AG04449 (cell line): ENCODE measurements at places on chromosomes 3 and 15.

DNA sequence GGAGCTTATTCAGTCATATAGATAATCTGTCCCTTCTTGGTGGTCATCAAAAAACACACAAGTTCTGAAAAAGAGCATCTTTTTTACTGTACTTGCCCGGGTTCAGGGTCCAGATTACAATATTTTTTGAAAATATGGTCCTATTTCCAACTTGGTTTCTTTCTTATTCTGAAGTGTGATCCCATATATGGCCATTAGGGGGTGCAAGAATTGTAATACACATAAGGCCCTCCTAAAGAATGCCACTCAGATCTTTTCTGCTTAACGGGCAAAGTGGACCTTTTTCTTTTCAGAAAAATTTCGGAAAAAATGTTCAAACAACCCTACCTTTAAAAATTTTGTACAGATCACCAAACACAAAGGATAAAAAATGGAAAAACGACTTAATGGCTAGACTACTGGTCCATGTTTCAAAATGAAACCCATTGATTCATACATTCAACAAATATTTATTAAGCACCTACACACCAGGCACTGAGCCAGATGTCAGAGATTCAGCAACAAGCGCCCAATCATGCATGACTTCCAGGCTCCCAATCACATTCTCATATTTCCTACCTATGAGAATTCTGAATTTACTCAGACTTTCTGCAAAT, 102.0 kb upstream of the MYRIP start:
- DNase-seq: peak; percentile 2

DNA sequence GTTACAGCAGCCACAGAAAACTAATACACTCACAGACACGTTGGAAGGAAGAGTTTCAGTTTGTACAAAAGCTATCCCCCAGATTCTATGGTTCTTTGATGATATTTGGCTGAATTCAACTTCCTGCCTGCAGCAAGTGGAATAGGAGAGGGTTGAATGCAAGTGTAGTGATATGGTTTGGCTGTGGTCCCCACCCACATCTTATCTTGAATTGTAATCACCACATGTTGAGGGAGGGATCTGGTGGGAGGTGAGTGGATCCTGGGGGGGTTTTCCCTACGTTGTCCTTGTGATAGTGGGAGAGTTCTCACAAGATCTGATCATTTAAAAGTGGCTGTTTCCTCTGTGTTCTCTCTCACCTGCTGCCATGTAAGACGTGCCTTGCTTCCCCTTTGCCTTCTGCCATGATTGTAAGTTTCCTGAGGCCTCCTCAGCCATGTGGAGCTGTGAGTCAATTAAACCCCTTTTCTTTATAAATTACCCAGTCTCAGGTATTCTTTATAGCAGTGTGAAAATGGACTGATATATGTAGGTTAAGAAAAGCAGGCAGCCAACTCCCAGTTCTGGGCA, 29.8 kb downstream of the NMNAT3 start:
- DNase-seq: no peak

- DNase-seq: no peak
Observed at GRCh38 chr3:172152874-172153273, 113.5 kb downstream of the FNDC3B start.

- no peak for DNase-seq
Observed at GRCh38 chr3:169028716-169029115, 634.8 kb downstream of the MECOM start.

- no peak for DNase-seq
Observed at GRCh38 chr3:89315750-89316470, 208.5 kb downstream of the EPHA3 start.

DNA sequence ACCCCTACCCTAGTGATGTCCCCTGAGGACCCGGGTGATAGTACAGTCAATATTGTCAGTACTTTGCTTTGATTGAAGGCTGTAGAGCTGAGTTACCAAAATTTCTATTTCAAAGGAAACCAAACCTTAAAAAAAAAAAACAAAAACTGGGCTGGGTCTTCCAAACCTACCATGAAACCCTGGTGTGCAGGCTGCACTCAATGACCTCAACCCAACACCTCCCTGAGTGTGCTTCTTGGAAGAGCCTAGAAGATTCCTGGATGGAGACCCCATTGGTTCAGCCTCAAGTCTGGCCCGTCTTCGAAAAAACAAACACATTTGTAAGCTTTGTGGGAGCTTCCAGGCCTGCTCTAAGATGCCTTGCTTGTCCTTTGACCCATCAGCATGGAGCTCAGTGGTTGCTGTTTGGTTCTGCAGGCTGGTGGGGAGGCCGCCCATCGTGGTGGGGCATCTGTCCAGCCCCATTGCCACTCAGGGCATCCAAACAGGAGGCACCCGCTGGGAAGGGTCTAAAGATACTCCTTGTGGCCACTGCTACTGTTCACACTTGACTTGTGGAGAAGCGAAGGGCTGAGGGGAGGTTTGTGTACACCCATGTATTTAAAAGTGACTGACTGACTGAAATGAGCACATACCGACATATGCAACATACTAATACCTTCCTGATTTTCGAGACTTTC, 32.2 kb downstream of the CRTAP start:
- no peak for DNase-seq

DNA sequence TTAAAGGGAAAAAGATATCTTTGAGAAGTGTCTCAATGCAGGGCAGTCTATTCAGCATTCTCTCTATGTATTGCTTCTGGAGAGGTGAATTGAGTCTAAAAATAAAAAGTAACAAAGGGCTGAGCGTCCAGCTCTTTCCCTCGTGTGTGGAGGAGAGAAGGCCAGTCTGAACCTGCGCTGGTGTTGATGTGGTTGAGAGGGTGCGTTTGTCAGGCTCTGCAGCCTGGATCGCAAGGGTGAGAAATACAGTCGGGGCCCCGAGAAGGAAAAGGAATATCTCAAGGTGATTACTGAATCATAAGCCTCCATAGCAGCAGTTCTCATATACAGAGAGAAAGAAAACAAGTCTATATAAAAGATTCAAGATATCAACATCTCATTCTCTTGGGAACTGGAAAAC, 494.1 kb upstream of the MDFIC2 start:
- no peak for DNase-seq

DNA sequence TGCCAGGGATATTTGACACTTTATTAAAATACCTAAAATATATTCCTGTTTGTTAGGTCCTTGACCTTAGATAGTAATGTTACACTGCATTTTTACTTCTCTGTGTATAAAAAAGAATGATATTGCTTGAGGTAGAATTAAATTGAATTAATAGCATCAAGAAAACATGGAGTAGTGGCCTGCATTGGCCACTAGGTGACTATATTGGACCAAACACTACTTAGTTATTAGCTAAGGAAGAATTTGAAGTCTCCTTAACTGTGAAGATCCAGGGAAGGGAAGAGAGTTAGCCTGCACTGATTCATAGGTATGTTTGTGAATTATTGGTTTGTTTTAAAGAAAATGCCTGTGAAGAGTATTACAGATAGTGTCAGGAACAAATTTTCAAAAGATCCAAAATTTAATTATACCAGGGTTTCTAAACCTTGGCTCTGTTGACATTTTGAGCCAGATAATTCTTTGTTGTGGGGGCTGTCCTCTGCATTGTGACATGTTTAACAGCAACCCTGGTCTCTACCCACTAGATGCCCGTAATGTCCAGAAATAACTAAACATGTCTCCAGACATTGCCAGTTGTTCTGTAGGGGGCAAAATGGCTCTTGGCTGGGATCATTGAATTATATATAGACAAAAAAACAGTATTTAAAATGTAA, 103.6 kb upstream of the THSD4 start:
- peak; percentile 41 for DNase-seq

GRCh38 chr3:184158404-184158803, 3.2 kb downstream of the DVL3 start:
- DNase-seq: no peak

DNA sequence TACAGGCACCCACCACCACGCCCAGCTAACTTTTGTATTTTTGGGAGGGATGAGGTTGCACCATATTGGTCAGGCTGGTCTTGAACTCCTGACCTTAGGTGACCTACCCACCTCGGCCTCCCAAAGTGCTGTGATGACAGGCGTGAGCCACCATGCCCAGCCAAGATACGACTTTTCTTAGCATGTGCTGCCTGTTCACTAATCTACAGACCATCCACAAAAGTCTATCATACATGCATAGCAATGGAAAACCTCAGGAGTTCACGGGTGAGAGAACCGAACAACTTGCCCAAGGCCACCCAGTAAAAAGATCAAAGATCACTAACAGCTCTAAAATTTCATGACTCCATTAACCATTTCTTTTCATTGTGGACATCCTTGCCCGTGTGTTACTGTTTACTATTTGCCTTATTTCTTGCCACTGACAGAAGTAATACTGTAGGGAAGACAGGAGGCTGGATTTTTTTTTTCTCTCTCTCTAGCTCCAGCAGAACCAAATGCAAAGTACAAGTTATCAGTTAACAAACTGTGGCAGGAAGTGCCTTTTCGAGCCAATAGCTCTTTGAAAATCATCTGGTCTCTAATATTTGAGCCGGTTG, 92.3 kb downstream of the FOXP1 start:
- no peak for DNase-seq

- DNase-seq: peak; percentile 94
Observed at GRCh38 chr3:15768421-15769255, 29.1 kb downstream of the ANKRD28 start.

GRCh38 chr3:57446318-57446841, 97.8 kb downstream of the DNAH12 start:
- DNase-seq: no peak

DNA sequence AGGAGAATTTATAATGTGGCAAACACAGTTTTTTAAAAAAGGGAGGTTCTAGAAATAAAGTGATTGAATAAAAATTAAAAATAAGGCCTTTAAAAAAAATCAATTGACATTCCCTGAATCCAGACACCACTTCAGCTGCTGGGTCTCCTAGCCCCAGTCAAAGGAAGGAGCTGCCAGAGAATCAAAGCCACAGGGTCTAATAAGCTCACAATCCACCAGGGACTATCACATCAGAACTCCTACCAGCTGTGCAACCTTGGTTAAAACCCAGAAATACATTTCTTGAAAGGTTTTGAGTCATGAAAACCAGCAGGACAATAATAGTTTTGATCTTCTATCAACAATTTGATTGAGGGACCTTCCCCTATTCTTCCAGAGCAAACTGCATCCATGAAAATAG, 134.5 kb downstream of the MECOM start:
- no peak for DNase-seq

- DNase-seq: no peak
Observed at GRCh38 chr3:22565393-22565792, 637.7 kb upstream of the UBE2E2 start.

DNA sequence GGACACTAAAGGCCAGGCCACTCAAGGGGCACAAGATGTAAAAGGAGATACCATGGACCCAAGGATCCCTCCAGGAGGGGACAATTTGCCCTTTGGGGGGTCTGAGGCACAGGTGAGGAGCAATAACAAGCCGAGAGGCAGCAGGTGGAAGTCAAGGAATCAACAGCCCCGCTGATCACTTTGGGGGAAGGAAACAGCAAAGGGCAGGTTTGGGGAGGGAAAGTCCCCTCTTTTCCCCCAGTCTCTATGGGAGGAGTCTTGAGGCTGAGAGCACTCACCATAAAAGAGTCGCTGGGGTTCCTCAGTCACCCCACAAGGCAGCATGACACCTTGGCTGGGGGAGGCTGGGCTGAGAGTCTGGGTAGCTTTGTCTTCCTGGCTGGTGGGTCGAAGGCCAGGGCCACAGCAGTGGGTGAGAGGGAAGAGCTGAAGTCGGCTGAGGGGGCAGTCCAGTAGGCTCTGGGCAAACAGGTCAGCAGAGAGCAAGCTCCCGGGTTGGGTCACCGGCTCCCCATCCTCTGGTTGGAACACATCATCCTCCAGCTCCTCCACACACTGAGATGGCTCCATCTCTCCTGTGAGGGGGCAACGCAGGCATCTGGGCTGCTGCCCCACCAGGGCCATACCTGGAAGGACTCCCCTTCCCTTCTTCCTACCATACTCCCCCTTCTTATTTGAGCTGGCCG, 3.0 kb downstream of the BMF start:
- no peak for DNase-seq

- no peak for DNase-seq
Observed at GRCh38 chr3:139173372-139174108, 128.8 kb upstream of the PRR23C start.

GRCh38 chr3:152319256-152319655, 50.5 kb downstream of the MBNL1 start:
- no peak for DNase-seq

DNA sequence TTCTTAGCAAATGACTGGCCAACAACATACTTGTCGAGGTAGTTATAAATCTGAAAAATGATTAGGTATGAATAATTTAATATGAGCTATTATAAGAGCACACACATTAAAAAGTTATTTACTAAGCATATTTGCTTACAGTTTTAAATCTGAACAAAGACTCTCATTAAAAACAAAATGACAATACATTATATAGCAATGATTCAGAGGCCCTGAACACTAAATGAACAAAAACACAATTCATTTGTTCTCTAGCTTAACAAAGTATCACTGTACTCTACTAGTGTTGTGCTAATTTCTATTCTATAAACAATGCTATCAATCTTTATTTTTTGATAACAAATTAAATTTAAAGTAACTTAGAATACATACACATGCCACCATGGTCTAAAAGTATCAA, 21.0 kb downstream of the CLPX start:
- no peak for DNase-seq
